Muscle of back (tissue), 13 donors: ENCODE measurements at places on chromosomes 1 and 21.

GRCh38 chr1:10522322-10522860 is 47.6 kb downstream of the PEX14 start:
- DNase-seq, result no peak

DNA sequence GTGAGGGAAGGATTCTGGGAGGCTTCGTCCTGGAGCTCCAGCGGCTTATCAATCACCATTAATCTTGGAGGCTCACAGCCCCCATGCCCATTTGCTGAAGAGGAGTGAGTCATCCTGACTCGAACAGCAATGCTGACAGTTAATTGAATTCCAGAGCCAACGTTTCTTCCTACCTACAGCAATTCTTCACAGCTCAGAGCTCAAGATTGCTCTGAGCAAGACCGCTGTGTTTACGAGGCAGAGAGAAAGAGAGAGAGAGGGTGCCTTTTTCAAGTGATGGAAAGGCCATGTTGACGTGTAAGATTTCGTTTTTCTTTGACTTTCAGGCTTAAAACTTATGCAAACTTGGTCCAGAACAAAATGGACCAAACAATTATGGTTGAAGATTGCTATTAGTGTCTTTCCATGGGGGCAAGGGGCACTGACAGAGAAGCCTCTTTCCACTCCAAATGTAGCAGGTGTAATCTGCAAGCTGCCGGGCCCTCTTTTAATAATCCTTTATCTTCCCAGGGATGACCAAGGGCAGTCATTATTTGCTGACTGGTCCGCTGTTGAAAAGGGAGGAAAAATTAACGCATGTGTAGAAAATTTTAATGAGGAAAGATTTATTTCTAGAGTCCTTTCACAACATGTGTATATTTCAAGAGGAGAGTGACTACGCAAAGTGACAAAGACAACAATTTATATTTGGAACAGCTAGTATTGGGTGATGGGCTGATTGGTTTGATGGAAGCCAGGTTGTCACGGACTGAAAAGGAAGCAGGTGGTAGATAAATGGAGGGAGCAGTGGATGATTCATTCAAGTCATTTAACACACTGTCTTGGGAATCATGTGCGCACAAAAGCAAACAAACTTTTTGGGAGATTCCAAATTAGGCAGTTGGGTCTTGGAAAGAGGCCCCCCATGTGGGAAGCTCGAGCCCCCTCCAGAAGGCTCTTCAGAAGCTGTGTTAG is 136.1 kb upstream of the IRF2BP2 start:
- DNase-seq, result no peak

- peak; percentile 54 for DNase-seq
These were observed 221.3 kb downstream of the PBX1 start for GRCh38 chr1:164780111-164780812.

DNA sequence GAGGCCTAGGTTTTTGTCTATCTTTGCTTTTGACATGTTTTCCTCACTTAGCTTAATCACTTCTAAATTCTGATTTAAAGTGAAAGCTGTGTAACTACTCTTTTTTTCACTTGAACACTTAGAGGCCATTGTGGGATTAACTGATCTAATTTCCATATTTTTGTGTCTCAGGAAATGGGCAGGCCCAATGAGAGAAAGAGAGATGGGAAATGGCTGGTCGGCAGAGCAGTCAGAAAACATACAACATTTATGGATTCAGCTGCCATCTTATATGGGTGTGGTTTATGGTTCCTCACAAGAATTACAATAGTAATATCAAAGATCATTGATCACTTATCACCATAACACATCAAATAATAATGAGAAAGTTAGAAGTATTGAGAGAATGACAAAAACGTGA is 320.8 kb downstream of the PTPRC start:
- DNase-seq, result no peak

GRCh38 chr1:93255222-93256079 is 74.9 kb downstream of the CCDC18 start:
- no peak for DNase-seq

- DNase-seq, result no peak
These were observed 9.5 kb upstream of the PDIK1L start for GRCh38 chr1:26102119-26102518.

GRCh38 chr1:27365372-27366112 is 1.2 kb downstream of the MAP3K6 start:
- peak; percentile 94 for DNase-seq

DNA sequence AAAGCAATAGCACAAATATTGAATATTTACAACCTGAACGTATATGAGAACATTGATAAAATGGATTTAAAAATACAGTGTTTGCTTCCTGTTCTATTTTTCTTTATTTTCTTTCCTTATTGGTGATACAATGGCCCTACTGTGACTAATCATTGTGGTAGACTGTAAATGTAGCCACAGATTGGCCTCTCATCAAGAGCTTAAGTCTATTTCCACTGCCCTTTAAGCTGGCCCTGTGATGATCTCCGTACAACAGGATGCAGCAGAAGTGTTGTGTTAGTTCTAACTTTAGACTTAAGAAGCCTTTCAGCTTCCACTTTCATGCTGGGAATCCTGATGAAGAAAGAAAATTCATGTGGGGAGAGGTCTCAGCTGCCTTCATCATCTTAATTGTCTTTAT is 285.6 kb upstream of the B3GALT2 start:
- DNase-seq, result no peak

DNA sequence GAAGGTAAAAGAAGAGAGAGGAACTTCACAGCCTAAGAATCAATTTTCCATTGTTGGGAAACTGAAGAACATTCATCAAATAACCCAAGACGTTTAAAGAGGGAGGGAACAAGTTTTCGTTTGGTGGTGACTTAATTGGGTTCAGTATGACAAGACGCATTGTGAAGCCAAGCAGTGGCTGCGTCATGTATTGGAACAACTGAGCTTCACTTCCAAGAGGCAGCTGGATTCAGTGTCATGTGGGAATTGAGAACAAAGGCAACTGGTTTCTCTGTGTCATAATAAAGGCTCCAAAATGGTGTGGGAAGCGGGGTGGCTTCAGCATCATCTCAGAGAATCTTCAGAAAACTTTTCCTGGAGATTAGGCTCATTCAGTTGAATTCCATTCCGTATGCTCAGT is 29.8 kb upstream of the RC3H1 start:
- peak; percentile 19 for DNase-seq

GRCh38 chr1:74652711-74653139 is 20.9 kb downstream of the ERICH3 start:
- no peak for DNase-seq

DNA sequence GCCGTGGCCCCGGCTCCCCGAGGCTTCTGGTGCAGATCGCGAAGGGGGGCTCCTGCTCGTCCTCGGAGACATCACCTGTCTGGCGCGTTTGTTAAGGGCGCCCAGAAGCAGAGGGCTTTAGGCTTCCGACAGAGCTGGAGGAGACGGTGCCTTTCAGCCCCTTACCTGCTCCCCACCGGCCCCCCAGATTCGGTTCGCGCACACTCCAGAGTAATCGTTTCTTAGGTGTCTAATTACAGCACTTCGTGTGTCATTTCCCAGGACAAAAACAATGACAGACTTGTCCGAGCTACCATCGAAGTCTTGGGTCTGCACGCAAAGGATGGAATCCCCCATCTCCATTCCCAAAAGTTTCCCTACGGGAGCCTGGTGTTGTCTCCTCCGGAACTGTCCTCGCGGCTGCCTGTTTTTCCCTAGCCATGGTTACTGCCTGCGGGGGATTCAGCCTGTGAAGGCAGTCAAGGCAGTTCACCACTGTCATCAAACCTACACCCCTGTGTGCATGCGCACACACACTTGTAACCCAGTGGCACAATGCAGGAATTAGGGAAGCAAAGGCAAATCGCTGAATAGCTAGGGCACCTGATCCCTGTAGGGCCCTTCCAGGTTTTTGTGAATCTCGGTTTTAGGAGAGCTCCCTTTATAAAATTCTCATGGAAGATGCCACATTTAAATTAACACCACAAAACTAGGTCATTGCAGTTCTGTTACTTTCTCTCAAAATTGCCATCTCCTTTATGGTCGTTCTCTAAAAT is 738 bp upstream of the CDC42BPA start:
- DNase-seq, result peak; percentile 90

GRCh38 chr1:85214654-85215053 is 13.8 kb upstream of the SYDE2 start:
- no peak for DNase-seq

GRCh38 chr1:110591956-110592355 is 14.2 kb downstream of the KCNA2 start:
- no peak for DNase-seq

GRCh38 chr1:46367072-46367471 is 26.5 kb downstream of the NSUN4 start:
- no peak for DNase-seq
